Stimulated activated CD4-positive, alpha-beta T cell treated with anti-CD3 and anti-CD28 coated beads, TNF-alpha, amount 100 ng/mL, for 24 hours (primary cell): ENCODE measurements at places on chromosomes 16 and 17.

GRCh38 chr16:69005641-69006355 lies 99.7 kb upstream of the HAS3 start:
- DNase-seq, result no peak

- DNase-seq, result no peak
Measured at GRCh38 chr17:78133971-78134898, 3.7 kb downstream of the TMC8 start.

GRCh38 chr16:88070989-88071625 lies 119.9 kb downstream of the BANP start:
- DNase-seq, result no peak

DNA sequence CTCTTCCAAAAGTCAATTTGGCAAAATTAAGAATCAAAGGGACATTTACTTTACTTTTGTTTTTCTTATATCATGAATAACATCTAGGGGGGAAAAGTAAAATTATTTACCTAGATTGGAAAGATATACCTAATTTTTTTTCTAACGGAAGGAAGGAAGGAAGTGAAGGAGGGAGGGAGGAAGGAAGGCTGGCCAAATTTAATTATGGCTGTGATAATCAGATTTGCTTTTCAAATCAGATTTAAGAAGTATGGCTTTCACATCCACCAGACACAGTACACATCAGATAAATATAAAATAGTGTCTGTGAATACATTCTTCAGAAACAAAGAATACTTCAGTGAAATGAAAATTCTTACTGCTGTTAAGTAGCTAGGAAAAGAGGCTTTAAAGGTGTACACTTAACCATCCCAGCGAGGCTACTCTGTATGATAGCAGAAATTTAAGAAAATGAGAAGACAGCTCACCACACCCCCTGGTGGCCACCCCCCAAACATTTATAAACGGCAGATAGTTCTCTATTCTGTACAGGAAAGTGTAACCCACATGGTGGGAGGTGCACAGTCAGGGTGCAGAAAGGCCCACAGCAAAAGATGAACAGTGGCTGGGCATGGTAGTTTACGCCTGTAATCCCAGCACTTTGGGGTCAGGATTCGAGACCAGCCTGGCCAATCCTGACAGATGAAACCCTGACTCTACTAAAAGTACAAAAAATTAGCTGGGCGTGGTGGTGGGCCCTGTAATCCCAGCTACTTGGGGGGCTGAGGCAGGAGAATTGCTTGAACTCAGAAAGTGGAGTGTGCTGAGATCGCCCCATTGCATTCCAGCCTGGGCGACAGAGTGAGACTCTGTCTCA lies 150.8 kb downstream of the SSH2 start:
- DNase-seq, result peak; percentile 78

DNA sequence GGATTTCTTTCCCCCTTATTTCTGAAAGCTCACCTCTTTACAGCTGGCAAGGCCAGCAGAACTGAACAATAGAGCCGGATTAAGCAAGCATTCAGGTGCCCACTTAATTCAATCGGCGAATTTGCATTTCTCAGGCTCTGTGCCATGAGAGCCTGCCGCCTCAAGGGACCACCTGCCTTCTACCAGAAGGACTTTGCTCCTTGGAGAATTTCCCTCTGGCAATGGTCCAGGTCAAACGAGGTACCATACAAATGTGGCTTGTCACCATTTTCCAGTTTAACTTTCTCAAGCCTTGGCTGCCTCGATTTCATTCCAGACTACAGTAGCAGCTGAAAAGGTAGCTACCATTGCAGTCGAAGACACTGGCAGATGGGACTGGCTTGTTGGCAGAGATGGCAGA lies 534.0 kb downstream of the MAF start:
- DNase-seq, result no peak

DNA sequence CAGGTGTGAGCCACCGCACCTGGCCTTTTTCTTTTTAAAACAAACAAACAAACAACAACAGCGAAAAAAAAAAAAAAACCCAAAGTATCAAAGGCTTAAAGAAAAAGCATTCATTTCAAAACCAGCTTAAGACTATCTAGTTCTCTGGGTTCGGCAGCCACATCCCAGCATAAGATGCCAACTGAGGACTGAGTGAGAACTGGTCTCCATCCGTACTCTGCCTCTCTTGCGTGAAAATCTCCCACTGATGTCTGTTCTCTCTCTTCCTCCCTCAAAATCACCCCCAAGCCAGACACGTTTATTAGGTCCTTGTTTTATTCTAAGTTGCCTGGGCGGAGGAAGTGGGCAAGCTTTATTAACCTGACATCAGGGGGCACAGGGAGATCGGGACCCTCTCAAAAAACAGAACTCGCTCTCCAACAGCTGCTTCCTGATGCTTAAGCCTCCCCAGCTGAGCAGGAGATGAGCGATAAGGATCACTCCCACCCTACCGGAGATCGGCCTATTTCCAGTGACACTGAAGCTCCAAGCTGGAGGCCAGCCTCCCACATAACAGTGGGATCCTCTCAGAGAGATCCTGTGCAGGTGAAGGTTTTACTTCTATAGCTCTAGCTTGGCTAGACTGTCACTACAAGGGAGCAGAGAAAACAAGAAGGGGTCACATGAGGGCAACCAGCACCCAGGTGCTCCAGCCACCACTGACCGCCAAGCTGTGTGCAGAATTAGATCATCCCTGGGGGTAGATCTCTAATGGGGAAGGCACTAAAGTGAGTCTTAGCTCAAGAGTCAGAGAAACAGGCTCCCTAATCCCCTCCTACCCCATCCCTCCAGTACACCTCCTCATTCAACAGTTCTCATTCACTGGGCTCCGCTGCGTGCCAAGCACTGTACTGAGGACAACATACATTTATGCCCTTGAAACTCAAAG lies 13.6 kb downstream of the CDC42EP4 start:
- DNase-seq, result no peak

- DNase-seq, result no peak
Measured at GRCh38 chr17:13973960-13974651, 95.2 kb upstream of the COX10 start.

- DNase-seq, result no peak
Measured at GRCh38 chr17:81295676-81296381, 722 bp upstream of the SLC38A10 start.

DNA sequence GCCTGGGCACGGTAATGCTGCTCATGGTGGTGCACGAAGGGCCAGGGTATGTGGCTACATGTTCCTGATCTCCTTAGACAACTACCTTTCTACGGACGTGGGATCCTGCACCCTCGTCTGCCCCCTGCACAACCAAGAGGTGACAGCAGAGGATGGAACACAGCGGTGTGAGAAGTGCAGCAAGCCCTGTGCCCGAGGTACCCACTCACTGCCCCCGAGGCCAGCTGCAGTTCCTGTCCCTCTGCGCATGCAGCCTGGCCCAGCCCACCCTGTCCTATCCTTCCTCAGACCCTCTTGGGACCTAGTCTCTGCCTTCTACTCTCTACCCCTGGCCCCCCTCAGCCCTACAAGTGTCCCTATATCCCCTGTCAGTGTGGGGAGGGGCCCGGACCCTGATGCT lies 12.0 kb downstream of the ERBB2 start:
- no peak for DNase-seq

DNA sequence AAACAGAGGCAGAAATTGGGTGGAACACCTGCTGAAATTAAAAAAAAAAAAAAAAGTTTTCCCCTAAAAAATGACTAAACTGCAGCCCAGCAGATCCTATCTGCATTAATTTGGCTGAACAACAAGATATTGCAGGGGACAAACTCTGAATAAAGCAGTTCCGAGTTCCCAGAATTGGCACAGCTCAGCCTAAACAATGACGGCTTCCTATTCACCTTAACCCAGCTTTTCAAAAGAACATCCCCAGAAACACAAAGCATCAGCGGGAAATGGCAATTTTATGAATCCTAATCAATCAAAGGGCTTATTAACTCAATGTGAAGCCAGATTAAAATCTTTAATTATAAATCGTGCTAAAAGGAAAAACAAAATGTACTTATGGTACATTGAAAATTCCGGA lies 497.8 kb upstream of the ZFHX3 start:
- DNase-seq, result no peak
